ENCODE measurements at places on chromosomes 7 and 10.
A peak's percentile ranks its signal among the peaks of the same experiment; 100 is the strongest.

DNA sequence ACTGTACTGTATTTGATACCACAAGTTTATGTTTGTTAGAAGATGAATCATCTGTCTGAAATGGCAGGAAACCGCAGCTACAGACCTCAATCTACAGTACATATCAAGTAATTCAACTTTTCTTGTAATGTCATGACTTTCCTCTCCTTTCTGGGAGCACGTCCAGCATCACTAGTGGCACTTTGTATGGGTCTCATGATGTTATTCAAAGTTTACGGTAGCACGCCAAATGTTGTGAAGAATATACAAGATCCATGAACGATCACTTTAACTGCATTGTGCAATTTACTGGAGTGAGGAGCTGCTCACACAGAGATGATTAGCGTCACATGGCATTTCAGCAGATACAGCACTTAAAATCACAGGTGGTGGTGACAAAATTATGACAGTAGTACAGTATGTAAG, 257.8 kb upstream of the GNAI1 start:
- no peak for DNase-seq

GRCh38 chr7:30068117-30068516, 39.9 kb downstream of the PLEKHA8 start:
- DNase-seq = no peak

- no peak for DNase-seq
These were observed 49.4 kb downstream of the TEX36 start for GRCh38 chr10:125633517-125633999.

GRCh38 chr10:110007701-110008517, at the start of gene ADD3:
ADD3 (plus strand) TSS chr10:110007984; CDS start chr10:110100654, 92,670 bp downstream.
- peak; percentile 94 for DNase-seq

DNA sequence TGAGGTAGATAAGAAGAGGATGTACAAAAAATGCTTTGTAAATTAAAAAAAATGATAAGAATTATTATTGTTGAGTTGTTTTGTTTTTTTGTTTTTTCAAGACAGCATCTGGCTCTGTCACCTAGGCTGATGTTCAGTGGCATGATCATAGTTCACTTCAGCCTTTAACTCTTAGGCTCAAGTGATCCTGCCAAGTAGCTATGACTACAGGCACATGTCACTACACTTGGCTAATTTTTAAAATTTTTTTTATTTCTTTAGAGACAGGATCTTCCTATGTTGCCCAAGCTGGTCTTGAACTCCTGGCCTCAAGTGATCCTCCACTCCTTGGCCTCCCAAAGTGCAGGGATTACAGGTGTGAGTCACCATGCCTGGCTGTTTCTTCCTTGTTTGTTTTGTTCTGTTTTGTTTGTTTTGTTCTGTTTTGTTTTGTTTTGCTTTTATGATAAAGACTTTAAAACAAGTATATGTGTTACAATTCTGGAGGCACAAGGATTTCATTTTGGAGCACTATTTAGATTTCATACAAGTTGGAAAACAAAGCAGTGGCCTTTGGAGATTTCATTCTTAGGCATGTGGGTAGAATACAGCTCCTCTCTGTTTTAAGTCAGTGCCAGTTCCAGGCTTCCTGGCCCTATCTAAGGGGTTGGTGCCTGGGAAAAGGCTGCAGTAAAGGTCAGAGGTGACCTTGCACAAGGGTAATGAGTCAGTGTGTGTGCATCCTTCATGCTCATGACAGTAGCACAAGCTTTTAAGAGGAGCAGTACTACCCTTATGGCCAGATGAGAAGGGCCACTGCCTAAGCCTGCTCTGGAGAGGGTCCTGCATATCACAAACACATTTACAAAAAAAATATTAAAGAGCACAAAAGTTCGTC, 17.9 kb downstream of the FGFBP3 start:
- DNase-seq = no peak

- DNase-seq = no peak
These were observed 58.5 kb upstream of the SORCS3 start for GRCh38 chr10:104582602-104582951.

GRCh38 chr10:113004069-113004618, 54.1 kb downstream of the TCF7L2 start:
- DNase-seq = no peak
